RWPE2 (cell line): ENCODE measurements at places on chromosomes 11 and 22.
A peak's percentile ranks its signal among the peaks of the same experiment; 100 is the strongest.

- no peak for DNase-seq
Observed at GRCh38 chr22:21712751-21713427, 22.7 kb downstream of the YPEL1 start.

DNA sequence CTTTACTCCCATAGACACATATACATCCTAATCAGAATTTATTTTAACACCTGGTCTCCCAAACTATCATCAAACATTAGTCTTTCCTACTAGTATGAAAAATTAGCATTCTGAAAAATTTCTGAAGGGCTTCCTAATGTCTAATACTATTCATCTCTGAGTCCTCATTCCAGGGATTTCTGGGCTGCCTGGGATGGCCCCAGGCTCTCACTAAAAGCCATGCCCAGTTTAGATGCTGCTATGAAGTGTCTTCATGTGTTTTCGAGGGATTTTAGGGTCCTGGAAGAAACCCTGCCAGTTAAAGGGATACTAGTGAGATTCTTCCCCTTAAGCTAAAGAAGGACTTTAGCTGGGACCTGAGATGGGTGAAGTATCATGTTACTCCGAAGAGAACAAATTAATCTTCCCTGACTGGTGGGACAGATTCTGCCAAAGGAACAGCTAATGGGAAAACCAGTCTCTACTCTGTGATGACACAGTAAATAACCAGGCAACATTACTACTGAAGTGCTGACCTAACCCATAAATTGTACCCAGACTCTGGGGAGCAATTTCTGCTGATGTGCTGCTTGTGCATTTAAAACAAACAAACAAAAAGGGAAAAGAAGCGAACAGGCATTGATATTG, 342.6 kb downstream of the SOX6 start:
- no peak for DNase-seq

DNA sequence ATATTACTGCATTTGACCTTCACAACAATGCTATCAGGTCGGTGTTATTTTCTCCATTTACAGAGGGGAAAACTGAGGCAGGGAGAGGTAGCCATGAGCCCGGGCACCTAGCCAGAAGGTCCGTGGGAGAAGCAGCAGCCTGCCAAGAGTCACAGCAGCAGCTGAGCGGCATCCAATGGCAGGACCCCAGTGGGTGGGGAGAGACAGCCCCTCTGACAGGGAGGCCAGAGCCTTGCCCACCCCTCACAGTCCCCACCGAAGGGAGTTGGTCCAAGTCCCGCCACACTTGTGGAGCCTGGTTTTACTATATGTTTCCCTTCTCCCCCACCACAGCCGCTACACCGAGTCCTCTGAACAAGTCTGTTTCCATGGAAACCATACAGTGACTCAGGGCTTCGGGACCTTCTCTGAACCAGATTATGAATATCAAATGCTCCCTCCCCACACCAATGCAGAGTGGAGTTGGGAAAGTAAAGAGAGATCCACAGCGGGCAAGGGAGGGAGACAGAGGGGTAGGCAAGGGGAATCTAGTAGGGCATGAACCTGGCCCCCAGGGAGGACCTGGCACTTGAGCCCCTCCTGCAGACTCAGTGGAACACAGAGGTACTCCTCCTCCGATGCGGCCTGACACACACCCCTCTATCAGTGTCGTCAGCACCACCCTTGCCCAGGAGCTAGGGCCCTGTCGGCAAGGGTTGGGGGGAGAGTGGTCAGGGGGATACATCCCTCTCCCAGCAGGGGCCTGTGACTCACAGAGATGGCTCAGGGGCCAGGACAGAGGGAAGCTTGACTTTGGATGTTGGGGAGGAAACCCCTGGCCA, 2.5 kb downstream of the CHST1 start:
- no peak for DNase-seq

- no peak for DNase-seq
Observed at GRCh38 chr22:38243007-38243765, 29.6 kb downstream of the TMEM184B start.

DNA sequence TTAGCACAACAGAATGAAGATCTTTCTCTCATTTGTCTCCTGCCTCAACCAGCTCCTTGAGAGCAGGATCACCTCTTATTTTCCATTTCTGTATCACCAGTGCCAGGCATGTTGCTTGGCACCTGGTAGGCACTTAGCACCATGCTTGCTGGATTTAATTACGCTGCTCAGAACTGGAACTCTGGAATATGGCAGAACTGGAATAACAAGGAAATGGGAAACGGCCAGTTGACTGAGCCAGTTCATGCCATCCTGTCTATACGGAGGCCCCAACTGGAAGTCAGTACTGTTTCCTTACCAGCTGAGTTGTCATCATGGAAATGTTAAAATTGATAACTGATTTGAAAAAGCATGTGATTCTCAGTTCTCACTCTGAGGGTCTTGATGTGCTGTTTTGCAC, 69.5 kb upstream of the YWHAH start:
- no peak for DNase-seq

DNA sequence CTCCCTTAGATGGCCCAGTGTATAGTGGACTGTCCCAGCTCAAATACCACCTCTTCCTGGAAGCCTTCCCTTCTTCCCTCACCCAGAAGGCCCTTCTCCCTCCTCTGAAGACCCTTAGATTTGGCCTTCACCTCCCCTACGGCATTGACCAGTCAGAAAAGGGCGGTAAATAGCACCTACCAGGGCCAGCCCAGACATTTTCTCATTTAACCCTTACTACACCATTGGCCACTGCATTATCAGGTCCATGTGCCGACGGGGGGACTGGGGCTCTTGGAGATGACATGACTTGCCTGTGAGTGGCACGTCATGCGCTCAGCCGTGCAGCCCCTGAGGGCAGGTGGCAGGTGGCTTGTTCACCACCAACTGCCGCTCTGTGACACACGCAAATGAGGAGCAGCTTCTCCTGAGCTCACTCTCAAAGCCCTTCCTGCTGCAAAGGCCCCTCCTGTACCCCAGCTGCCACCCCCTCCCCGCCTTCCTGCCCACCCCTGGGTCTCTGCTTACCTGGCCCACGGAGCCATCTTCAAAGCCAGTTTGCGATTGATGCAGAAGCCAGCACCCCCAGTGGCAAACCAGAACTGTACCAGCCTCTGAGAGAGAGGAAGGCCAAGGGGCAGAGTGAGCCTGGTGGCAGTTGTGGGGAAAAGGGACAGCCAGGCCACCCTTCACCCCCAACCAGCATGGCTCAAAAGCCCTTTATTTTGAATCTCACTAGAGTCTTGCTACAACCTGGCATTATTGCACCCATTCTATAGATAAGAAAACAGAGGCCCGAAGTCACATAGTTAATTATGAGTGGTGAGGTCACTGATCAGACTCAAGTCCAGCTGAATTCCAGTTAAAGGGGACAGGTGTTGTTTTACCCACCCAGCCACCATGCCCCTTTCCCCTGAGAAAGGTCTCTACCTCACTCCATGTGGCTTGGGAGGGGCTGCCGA, 9.5 kb downstream of the MFNG start:
- no peak for DNase-seq

DNA sequence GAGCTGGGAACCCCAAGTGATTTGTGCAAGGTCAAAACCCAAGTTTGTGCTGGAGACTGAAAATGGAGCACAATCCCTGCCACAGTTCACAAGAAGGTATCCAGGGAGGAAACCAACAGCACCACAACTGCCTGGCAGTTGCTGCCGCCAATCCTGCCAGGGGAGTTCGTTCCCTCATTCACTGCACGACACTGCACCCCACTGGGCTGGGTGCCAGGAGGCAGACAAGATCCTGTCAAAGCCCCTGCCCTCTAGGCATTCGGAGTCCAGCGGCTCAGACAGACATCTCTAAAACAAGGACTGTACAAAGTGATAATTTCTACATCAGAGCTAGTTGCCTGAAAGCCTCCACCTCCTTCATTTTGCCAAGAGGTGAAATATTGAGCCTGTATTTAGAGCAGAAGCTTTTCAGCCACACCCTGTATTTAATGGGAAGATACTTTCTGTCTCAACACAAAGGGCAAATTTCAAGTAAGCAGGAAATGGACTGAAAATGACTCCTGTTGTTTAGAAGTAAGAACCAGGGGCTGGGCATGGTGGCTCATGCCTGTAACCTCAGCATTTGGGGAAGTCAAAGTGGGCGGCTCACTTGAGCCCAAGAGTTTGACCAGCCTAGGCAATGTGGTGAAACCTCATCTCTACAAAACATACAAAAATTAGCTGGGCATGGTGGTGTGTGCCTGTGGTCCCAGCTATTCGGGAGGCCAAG, 277.4 kb upstream of the NARS2 start:
- no peak for DNase-seq

DNA sequence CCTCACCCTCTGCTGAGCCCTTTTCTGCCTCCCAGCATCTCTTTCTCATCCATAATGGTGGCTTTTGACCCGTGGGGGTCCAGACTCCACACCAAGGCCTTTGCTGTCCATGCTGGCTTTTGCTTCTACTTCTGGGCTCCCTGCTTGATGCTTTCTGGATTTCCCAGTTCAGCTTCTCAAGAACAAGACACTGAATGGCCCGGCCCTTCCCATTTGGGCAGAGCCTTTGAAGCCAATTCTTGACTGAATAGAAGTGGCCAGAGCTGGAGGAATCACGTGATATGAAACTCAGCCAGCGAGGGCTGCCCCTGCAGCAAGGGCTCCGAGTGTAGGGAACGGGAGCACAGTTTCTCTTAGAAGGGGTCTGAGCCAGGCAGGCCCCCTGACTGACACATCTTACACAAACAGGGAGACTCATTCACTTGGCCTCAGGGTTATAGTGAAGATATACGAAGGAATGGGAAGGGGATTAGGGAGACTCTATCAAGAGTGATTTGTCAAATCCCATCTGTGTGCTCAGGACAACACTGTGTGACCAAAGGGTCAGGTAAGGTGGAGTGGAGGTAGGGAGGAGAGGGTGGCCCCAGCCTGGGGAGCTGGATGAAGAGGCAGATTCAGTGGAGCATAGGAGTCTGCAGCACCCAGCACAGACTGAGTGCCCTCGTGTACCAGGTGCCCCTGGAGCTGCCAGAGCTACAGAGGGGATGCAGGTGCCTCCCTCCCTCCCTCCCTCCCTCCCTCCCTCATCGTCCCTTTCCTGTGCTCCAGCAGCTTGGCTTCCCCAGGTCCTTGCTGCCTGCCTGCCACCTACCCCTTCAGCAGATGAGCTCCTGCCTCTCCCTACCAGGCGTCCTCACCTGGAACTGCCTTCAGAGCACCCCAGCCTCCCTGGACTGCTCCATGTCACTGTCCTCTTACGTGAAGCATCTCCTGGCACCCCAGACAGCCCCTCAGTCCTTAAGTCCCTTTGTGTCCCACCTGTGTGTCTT, 106.0 kb downstream of the TRIM29 start:
- DNase-seq = no peak

- no peak for DNase-seq
Observed at GRCh38 chr11:31834237-31834636, 23.1 kb upstream of the PAX6 start.

GRCh38 chr11:47305734-47306483, 36.0 kb downstream of the MADD start:
- no peak for DNase-seq

GRCh38 chr22:48369789-48370507, 1457.7 kb downstream of the BRD1 start:
- peak; percentile 15 for DNase-seq

- DNase-seq = no peak
Observed at GRCh38 chr11:100800202-100800601, 113.1 kb downstream of the ARHGAP42 start.

DNA sequence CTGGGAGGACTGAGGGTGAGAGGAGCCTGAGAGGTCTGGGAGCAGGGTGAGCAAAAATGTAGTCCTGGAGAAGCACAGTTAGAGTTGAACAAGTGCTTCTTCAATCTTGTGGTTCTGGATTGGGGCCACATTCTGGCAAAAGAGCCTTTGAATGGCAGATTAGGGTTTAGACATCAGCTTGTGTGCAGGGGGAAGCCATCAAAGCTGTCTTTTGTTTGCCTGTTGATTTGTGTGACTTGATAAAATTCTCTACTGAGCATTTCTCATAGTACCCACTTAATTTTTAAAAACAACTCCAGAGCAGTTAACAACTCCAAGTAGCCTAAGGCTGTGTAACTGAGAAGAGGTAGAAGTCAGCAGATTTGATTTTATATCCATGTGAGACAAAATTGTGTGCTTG, 166.2 kb downstream of the FAT3 start:
- DNase-seq = no peak

DNA sequence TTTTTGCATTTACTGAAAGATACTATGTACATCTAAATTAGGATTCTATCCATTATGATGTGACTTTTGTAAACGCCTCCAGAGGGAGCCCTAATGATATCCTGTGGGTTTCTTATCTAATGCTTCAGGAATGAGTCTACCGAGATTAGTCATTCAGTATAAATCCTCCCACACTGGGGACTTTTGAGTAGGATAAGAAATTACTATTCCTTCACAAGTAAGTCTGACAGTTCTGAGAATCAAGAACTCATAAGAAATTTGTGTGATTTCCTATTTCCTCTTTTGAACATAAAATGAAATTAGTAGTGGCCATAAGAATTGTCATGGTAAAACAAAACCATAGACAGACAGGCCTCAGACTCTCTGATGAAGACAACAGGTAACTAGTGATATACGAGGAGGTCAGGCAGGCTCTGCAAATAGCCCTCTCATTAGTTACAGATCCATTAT, 10.0 kb upstream of the OR5M1 start:
- no peak for DNase-seq

DNA sequence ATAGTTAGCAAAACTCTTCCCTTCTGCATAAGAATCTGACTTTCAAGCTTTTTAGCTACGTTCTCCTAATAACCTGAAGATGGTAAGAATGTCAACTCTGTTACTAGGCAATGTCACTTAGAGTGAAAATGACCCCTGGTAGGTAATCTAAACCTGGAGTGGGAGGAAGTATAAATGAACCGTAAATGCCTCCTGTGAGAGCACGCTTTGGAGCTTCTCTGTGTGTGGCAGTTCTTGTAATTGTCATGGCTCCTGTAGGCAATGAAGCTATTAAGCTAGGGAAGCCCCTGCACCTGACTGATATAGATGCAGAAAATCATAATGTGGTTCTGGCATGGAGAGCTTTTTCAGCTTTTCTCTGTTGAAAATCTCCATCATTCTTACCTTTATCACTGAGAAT, 29.4 kb downstream of the CALCA start:
- DNase-seq = no peak

GRCh38 chr22:42620084-42620483, 5.4 kb upstream of the POLDIP3 start:
- DNase-seq = no peak

GRCh38 chr11:9753021-9753420, 89.1 kb downstream of the SWAP70 start:
- DNase-seq = no peak

- no peak for DNase-seq
Observed at GRCh38 chr11:7967826-7968225, 2.6 kb upstream of the NLRP10 start.

DNA sequence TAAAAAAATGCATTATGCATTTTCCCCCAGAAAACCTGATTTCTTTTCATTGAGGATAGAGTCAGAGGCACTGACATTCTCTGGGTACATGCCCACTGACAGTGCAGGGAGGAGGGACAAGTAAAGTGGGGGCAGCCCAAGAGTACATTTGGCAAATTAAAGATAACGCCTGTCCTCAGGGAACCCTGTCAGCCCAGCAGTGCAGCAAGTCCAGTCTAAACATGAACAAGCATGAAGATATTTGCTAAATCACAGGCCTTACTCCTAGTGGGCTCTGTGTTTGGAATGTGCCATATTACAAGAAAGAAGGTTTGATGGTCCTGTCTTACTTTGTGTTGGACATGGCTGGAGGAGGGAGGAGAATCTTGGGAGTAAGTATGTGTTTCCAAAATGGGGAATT, 37.9 kb downstream of the AMOTL1 start:
- no peak for DNase-seq

GRCh38 chr11:11262171-11262920, 90.7 kb downstream of the CSNK2A3 start:
- DNase-seq = no peak
